SHP77 (cell line): ENCODE measurements at places on chromosomes 2 and 18.

DNA sequence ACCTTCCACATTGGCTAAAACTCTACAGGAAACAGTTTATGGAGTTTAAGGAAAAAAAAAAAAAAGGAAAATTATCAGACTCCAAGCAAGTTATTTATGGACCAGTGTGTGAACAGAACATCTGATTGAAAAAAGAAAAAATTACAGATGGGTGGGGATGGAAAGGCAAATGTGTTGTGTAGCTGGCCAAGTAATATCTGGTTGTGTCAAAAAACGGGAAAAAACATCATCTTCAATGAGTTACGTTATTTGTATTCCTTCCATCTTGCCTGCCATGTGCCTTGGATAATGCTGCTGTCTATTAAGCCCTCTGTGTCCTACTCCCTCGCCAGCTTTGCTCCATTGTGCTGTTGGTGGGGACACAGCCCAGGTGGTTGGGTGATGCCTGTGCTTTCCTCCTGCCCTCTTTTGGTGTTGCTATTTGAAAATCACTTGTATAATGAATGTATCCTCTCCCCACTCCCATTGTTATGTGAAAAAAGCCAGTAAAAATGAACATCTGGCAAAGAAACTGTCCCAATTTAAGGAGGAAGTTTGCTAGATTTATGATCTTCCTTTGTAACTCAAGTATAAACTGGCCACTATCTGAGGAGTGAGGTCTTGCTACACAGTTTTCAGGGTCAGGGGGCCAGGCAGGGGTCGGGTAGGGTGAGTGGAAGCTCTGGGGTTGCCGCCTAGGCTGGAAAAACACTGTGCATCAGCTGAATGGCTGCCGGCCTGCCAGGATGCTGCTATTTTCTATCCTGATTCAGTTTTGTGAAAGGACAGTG lies 155.9 kb downstream of the FMNL2 start:
- DNase-seq: no peak

- no peak for DNase-seq
These were observed 124.0 kb upstream of the TTC39C start for GRCh38 chr18:23890589-23890988.

- no peak for DNase-seq
These were observed 88.3 kb upstream of the LRATD1 start for GRCh38 chr2:14544247-14544646.

DNA sequence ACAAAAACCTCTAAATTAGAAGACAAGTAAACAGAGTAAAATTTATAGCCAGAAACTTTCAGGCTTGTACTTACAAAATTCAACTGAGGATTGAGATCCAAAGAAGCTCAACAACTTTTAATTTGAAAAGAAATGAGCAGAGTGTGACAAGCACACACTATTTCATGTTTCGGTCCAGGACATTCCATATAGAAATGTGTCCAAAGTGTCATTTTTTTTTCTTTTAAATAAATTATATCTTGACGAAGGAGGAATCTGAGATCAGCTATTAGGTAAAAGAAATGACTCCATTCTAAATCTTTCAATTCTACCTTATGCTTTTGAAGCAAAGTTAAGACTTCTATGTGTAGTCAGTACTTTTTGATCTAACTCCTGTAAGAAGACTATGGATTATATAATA lies 4.6 kb downstream of the FN1 start:
- no peak for DNase-seq

- DNase-seq: no peak
These were observed 3.1 kb upstream of the DCTN1 start for GRCh38 chr2:74383254-74383653.
